Stimulated activated CD8-positive, alpha-beta memory T cell treated with anti-CD3 and anti-CD28 coated beads, Interleukin-4, amount 100 ng/mL, for 4 hours (primary cell): ENCODE measurements at places on chromosomes 2 and 18.

GRCh38 chr2:96869822-96870625 lies at the start of gene SEMA4C:
SEMA4C (minus strand) TSS chr2:96870080; CDS start chr2:96867886, 2,194 bp downstream.
- DNase-seq = no peak

- DNase-seq = no peak
Observed at GRCh38 chr2:135931776-135932443, 53.5 kb downstream of the DARS1 start.

DNA sequence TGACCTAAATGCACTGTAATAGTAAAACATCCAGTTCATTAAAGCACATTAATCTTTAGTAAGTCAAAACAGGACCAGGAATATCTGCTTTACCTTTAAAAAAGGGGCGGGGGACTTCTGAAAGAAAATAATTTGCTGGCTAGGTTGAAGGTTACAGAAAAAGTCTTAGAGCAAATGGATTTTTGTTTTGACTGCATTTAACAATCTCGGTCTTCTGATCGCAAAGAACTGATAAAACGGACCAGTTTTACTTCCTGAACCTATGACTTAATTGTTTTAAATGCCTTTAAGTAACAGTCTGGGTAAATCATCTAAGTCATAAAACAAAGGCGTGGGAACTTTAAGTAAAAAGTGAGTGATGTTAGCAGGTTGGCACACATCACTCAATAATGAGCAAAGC lies 783 bp downstream of the BUB1 start:
- DNase-seq = no peak

- peak; percentile 63 for DNase-seq
Observed at GRCh38 chr2:46915811-46916630, 415 bp upstream of the MCFD2 start.

DNA sequence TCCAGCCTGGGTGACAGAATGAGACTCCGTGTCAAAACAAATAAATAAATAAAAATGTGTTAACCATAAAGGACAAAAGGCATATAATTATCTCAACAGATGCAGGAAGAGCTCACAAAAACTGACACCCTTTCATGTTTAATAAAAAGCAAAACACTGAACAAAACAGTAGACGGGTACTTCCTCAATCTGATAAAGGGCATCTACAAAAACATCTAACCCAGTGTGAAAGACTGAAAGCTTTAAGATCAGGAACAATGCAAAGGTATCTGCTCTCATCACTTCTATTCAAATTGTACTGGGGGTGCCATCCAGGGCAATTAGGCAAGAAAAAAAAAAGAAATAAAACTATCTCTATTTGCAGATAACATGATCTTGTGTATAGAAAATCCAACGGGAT lies 11.7 kb upstream of the NCL start:
- DNase-seq = no peak

- DNase-seq = no peak
Observed at GRCh38 chr2:136664713-136665405, 100.5 kb upstream of the THSD7B start.

DNA sequence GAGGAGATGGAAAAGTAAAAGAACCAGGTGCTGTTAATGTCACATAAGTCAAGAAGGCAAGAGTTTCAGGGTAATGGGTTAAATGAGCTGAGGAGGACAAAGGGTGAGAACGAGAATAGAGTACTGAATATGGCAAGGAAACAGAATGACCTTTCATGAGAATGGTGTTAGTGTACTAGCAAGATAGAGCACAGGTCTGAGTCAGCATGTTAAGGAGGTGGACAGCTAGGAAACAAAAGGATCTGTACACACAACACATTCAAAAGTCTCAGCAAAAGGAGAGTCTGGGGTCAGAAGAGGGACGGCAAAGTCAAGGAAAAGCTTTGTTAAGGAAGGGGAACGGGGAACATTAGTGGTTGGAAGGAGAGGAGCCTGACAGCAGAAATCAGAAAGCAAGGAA lies 28.9 kb downstream of the LMAN2L start:
- DNase-seq = no peak

DNA sequence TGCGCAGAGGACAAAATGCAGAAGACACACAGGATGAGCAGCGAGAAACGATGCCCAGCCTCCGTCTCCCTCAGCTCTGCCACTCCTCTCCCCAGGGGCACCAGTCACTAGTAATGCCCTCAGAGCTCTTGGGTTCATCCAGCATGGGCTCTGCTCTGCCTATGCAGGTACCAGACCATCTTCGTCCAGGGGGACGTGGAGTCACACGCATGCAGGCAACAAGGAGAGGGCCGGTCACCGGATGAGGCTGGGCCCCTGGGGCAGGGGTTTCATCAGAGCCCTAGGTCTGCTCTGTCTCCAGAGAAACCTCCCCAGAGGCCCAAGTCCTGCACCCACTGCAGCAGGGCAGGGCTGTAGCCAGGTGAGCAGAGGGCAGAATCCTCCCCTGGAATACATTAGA lies 23.9 kb downstream of the RAB31 start:
- no peak for DNase-seq

DNA sequence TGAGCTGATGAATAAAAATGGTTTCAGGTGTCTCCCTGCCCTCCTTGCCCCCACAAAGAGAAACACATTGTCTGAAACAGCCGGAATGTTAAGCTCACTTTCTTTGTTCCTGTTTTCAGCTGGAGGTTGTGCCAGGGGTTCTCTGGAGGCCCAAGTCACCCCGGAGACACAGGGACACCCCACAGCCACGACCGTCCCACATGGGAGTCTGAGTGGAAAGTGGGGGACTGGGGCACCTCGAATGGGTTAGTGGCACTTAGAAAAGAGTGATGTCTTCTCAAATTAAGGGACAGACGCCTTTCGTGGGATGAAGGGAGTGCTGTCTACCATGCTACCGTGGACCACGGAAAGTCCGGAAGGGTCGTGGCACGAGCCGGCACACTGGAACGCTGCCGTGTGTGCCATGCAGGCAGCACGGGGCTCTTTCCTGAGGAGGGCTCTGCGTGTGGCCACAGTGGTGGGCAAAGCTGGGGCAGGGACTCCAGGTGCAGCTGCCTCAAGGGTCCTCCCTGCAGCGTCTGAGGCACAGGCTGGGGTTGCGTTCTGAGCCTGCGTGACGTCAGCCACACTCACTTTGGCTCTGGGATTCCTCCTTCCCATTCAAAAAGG lies 39.4 kb upstream of the CTDP1 start:
- no peak for DNase-seq

DNA sequence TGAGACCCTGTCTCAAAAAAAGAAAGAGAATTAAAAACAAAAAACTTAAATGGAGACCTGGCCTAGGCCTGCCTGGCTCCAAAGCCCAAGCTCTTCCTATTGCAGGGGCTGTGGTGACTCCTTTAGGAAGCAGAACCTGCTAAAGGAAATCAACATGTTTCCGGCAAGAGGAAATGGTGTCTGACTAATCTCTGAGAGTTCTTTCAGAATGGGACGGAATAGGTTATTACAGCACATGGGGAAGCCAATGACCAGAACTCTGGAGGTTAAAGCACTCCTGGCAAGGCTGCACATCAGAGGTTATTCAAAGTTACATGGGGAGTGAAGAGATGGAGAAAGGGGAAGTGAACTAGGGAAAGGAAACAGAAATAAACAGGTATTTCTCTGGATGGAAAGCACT lies 21.4 kb downstream of the KIF3C start:
- DNase-seq = no peak

DNA sequence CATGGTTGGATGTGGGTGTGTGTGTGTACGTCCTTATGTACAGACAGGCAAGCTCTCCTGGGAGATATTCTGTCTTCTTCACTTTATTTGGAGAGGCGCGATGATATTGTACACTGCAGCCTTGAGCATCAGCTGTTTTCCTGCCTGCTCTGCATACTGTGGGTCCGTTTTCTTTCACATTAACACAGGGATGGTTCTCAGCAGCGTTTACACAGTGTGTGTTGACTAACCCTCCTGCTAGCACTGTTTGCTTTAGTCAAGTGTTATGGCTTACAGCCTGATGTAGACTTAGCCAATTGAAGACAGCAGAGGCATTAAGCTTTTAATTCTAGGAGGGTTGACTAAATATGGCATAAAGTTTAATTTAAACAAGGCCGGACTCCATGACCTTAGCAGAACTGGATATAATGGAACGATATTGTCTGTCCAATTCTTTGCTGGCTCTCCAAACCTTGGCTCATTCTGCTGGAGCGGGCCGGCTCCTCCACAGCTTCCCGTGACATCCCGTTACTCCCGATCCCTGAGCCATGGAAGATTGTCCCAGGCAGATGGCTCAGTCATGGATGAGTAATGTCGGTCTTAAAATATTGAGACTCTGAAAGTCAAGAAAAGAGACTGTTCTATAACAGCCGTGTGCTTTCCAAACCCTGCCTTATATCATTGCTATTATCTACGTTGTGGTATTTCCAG lies 134.7 kb downstream of the TPGS2 start:
- DNase-seq = no peak

DNA sequence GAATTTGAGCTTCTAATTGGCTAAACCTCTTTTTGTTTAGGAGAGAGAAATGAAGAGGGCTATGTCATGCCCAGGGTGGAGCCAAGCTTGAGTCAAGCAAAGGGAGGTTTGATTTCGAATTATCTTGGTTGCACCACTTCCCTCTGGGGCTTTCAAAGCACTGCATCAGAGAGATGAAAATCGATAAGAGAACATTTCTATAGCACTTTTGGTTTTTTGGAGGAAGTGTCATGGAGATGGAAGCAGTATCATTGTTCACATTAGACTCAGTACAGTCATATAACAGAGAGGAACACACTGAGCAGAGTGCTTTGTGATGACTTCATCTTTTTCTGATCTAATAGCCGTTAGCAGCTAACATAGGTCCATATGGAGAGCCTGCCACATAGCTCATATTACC lies 120.3 kb upstream of the UXS1 start:
- DNase-seq = no peak

GRCh38 chr2:73007991-73008765 lies 63.3 kb downstream of the SFXN5 start:
- no peak for DNase-seq

DNA sequence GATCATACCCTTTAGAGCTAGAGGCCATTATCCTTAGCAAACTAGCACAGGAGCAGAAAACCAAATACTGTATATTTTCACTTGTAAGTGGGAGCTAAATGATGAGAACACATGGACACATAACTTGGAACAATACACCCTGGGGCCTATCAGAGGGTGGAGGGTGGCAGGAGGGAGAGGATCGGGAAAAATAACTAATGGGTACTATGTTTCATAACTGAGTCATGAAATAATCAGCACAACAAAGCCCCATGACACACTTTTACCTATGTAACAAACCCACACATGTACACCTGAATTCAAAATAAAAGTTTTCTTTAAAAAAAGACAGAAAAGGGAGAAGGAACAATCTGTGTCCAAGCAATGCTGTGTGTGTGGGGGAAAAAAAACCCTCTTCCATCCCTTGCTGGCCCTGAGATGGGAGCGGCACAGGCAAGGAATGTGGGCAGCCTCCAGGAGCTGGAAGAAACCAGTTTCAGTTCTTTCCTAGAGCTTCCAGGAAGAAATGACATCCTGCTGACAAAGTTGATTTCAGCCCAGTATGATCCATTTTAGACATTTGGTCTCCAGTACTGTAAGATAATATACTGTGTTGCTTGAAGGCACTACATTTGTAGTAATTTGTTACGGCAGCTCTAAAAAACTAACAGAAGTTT lies 458.7 kb upstream of the CNTNAP5 start:
- DNase-seq = no peak

- DNase-seq = no peak
Observed at GRCh38 chr2:65382323-65382722, 50.1 kb downstream of the SPRED2 start.

GRCh38 chr2:26279886-26280285 lies 35.1 kb downstream of the HADHB start:
- DNase-seq = no peak

- no peak for DNase-seq
Observed at GRCh38 chr2:12120281-12121150, 374.1 kb downstream of the LPIN1 start.

DNA sequence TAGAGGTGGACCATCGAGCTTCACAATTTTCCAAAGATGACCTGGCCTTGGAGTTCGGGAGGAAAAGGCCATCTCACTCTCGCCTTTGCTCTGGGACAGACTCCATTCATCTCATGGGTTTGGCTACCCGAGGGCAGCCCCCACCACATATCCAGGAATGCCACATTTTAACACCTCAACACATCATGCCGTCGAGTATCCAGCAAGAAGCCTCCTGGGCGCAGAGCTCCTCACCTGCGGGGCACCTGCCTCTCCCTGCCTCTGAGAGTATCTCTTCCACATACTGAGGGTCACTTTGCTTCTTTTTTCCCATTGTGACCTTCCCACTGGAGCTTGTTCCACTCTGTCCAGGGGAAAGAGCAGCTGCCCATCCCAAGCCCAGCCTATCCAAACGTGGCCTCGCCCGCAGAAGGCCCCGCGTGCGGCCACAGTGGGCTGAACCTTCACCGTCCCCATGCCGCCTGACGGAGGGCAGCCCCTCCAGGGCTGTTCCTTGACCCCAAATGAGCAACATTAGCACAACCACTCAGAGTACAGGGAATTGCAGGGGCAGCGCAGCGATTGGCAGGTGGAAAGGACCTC lies 5.5 kb upstream of the LIMS2 start:
- DNase-seq = no peak

GRCh38 chr18:13004396-13004795 lies 13.2 kb downstream of the CEP192 start:
- DNase-seq = no peak

DNA sequence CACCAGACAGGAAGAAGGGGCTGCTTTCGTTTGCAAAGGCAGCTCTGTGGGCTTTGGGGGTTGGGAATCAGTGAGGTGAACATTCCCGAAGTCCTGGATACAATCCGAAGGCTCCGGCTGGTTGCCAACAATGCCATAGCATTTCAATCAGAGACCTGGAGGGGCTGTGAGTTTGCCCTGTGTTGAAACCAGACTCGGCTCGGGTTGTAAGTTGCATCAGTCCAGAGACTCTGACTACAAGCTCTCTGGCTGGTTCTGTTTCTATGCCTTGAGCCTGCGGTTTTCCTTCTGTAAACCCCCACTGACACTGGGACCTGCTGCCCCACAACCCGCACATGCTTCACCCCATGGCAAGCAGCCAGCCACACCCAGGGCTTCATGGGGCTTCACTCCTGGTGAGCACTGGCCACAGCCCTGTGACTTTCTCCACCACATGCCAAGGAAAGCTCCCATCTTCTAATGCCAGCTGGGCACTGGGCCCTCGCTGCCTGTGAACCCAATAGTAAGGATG lies 85.7 kb upstream of the ODC1 start:
- DNase-seq = no peak

- DNase-seq = no peak
Observed at GRCh38 chr2:230661072-230661957, 51.3 kb upstream of the CAB39 start.

GRCh38 chr18:62339106-62339988 lies 14.2 kb downstream of the TNFRSF11A start:
- DNase-seq = no peak
